ENCODE measurements at places on chromosomes 3 and 15. TPM values are rescaled to one million over a fixed set of nuclear protein-coding genes. Genes with fewer than 3 reads are reported as not detected.

The CMTM7 gene
- 5.7 TPM for total RNA-seq

The CFAP100 gene
- total RNA-seq: not detected

The SNUPN gene
- total RNA-seq: 17.6 TPM

The MNS1 gene
- 0.70 TPM for total RNA-seq

The NR1I2 gene
- 572 TPM for total RNA-seq

The TERC gene
- total RNA-seq: 52.0 TPM

The KNSTRN gene
- 63.5 TPM for total RNA-seq

The SLC22A14 gene
- not detected for total RNA-seq

The SCAANT1 gene
- not detected for total RNA-seq

The ZCWPW2 gene
- total RNA-seq: not detected

The DYNC1LI1 gene
- total RNA-seq: 19.0 TPM

GRCh38 chr3:49511639-49512038, 41.6 kb downstream of the DAG1 start:
- no peak for DNase-seq

GRCh38 chr3:194974468-194975135, 288.9 kb downstream of the FAM43A start:
- no peak for DNase-seq

DNA sequence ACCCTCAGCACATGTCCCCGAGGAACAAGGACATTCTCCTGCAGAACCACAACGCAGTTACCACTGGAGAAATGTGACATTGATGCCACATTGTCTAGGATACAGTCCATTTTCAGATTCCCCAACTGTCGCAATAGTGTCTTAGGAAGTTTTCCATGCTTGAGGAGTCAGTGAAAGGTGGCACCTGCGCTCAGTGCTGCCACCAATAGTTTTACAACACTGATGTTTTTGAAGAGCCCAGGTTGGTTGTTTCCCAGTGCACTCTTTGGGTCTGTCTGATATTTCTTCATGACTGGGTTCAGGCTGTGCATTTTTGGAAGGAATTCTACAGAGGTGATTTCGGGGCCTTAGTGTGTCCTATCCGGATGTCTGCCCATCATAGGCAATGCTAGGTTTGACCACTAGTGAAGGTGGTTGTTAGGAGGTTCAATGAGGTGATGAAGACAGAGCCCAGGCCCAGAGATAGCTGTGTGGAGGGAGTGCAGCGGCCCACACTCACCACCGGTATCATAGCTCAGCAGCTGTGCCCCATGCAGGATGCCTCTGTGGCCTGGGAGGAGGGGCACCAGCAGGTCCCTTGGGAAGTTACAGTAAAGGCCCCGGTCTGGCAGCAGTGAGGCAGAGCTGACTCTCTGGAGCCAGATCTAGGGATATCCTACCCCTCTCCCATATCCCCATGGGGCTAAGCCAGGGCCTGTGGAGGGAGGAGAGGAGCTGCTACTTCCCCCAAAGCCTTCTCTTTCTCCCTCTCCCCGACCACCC, 96.6 kb downstream of the DNAJB8 start:
- DNase-seq: no peak

DNA sequence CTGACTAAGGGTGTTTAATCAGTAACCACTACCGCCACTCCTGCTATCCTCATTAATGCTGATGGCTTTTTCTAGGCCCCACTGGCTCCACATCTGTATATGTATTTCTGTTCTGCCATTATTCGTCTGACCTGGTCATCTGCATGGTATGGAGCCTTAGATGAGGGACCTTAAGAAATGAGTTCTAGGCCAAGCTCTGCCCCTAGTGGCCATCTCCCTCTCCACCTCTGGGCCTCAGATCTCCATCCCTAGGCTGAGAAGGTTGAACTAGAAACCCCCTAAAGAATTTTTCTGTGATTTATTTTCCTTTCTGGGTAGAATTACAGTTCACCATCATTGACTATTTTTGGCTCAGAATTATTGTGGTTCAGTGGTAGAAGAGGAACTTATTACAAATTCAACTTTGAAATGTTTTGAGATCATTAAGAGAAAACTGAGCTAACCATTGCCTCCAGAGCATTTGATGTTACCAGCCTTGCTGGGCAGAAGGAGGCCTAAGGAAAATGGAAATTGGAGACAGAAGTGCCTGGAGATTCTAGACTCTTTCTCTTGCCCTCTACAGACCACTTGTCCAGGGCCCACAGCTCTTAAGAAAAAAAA, 325.2 kb upstream of the NR2E3 start:
- no peak for DNase-seq

- DNase-seq: no peak
Measured at GRCh38 chr3:188404701-188405100, 250.7 kb downstream of the LPP start.

- DNase-seq: no peak
Measured at GRCh38 chr3:182412066-182412465, 381.2 kb upstream of the ATP11B start.

GRCh38 chr3:69425249-69425648, 39.4 kb upstream of the FRMD4B start:
- DNase-seq: peak; percentile 47

DNA sequence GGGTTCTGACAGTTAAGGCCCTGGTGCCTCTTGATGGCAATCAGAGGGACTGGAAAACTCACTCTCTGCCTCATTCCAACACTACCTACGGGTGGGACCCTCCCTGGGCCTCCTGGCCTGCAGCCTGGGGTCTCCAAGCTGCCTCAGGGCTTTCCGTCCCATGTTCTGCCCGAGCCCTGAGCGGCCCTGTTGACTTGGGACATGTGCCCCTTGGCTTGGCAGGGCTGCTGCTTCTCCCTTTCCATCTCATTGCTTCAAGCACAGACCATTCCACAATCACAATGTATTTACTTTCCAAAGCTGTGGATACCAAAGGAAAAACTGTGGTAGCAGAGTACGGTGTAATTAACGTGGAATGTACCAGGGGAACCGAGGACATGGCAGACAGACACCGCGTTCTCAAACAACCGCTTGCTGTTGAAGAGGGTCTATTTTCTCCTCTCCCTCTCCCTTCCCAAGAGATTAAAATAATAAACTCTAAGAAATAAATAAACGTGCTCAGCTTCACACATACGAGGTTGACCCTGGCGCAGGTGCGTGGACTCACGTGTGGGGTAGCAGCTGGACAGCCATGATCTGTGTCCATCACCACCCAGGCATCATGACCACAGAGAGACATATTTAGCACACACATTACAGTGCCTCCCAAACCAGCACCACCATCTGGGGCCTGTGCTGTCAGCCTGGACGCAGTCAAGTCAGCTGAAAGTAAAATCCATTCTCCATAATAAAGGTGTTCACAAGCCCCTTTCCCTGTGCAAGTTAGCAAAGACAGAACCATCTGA, 172.0 kb downstream of the XXYLT1 start:
- no peak for DNase-seq

- DNase-seq: no peak
Measured at GRCh38 chr15:70714565-70714964, 48.8 kb downstream of the UACA start.

DNA sequence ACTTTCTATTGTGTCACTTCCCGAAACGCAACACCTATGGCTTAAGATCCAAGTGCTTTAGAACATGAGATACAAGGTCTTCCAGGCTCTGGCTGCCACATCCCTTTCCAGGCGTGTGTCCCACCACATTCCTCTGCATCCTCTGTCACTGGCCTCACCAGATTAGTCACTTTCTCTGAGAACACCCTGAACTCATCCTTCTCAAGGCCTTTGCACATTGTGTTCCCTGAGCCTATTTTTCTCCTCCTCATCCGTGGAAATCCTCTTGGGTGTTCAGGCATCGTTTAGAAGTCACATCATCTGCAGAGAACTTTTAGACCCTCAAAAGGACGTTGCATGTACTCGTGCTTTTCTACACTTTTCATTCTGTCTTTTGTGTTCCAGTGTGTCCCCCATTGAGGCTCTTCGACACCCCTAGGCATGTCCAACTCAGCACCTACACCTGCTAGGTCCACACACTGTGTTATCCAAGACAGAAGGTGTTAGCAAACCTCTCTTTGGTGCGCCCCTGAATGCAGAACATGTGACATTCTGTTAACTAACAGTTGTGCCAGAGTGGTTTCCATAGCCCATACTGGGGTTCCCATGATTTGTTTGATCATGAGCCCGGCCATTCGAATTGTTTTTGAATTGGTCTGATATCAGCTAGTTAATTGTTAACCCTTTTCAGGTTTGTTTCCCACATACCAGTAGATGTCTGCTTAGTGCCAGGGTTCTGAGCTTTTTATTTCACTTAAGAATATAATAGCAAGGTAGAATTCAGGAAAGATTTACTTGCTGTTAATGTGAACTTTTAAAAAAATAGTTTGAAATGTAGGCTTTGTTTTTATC, 67.2 kb downstream of the LPP start:
- no peak for DNase-seq

- DNase-seq: no peak
Measured at GRCh38 chr3:71753701-71754609, at the start of gene GPR27. TSS of gene GPR27 (plus strand) at chr3:71753855. CDS start at chr3:71754050, 195 bp downstream.

- no peak for DNase-seq
Measured at GRCh38 chr3:49339581-49339940, 292 bp downstream of the USP4 start.

GRCh38 chr3:28907616-28908015, 373.3 kb upstream of the RBMS3 start:
- DNase-seq: no peak

DNA sequence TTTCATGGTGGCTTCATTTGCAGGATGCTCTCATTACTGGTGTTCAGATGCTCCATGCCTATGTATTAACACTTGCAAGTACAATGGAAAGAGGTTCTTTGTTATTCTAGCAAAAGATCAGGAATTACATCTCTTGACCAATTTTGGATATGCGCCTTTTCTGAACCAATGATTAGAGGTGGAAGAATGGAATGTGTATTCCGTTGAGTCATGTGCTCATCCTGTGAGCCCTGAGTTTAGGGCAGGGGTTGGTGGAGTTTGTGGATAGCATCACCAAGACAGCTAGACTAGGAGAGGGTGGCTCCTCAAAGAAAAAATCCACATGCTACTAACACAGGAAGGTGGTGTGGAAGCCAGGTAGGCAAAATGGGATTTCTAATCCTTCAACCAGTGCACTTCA, 80.7 kb upstream of the SLC25A26 start:
- DNase-seq: no peak

GRCh38 chr3:194989241-194989640, 281.7 kb downstream of the XXYLT1 start:
- no peak for DNase-seq

GRCh38 chr15:93165734-93166470, 76.9 kb upstream of the RGMA start:
- DNase-seq: no peak

DNA sequence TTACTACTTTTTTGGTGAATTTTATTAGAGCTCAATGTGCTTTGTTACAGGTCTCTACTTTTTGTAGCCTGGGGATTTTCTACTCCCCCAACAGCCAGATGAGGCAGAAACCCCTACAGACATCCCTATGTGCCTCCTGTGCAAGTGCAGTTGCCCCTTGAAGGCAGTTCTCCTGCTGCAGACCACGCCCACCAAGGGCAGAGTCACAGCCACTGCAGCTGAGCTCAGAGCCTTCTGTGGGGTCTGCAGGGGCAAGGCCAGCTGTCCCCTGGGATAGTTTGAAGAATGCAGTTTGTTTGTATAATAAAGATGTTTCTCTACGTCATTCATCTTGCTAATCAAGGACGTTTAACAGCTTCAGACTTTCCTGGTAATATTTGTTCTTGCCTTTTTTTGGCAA, 76.8 kb downstream of the NPAP1 start:
- no peak for DNase-seq

DNA sequence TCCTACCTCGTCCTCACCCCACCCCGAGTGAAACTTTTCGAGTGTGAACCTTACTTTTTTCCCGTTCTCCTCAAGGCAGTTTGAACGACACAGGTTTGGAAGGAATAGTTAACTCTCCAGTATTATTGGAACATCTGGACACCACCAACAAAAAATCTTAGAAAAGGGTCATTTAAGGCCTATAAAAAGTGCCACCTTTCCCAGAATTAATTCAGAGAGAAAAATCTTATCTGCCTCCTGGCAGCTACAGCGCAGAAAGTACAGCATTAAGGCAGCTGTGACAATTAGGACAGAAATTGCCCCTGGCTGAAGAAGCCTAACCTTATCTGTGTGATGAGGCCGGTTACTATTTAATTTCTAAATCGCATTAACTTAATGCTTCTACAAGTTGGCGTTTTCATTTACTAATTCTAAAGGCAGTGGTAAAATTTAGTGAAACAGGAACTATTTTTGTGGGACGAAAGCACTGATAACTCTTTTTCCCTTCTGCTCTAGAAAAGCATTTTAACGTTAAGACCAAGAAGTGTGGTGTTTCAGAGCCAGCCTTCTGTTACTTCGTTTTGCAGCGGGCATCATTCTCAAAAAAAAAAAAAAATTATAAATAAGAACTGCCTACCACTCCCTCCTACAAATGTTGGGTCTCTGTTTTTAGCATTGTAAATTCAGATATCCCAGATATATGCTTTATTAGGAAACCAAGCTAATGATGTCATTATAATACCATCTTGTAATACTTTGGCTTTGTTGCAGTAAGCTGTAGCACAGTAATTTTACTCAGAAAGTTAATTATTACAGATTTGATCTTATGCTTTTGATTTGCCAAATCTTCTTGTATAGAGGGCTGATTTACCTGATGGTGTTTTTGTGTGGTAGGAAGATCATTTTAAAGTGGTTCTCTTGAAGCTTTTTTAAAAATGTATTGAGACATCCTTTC, 1.4 kb downstream of the ATP11B start:
- DNase-seq: no peak

DNA sequence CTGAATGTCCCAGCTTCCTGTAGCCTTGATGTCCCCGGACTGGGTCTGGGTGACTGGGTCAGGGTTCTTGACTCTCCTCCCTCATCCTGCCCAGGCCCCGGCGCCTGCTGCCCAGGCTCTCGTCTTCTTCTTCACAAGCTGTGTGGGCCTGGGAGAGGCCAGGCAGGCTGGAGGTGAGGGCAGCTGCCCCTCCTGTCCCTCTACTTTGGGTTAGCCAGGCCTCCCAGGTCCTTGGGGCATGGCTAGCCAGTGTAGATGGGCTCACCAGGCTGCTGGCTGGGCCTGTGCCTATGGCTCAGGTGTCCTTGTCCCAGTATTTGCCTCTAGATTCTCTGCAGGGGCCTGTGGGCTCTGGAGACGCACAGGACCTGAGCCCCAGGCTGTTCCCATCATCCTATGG, 31.8 kb downstream of the TKT start:
- DNase-seq: no peak

- DNase-seq: no peak
Measured at GRCh38 chr15:72820278-72820677, 36.7 kb upstream of the ADPGK start.

DNA sequence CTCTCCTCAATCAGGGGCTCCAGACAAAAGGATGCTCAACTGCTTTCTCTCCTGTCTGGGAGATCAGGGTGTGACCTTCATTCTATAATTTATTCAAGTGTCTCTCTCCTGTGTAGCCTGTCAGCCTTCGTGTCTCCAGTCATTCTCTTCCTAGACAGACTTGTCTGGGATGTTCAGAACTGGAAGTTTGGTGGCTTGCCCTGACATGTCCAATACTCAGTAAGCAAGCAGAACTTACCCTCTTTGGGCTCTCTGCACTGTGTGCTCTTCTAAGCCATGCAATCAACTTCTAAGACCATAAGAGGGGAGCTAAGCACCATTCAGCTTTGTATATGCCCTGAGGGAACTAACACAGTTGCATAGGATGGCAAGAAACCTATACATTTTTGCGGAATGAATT, 14.1 kb downstream of the ACKR2 start:
- DNase-seq: no peak

- DNase-seq: no peak
Measured at GRCh38 chr15:80455668-80456442, 51.7 kb downstream of the ARNT2 start.

Data from Peyer's patch (tissue), 4 donors.